Glutamatergic neuron (in vitro differentiated cells): ENCODE measurements at places on chromosomes 16 and 17.

GRCh38 chr16:86466696-86467406 lies 43.5 kb upstream of the FOXF1 start:
- no peak for DNase-seq

- no peak for DNase-seq
Observed at GRCh38 chr16:77540646-77541045, 105.8 kb upstream of the ADAMTS18 start.

- no peak for DNase-seq
Observed at GRCh38 chr16:29985271-29985811, 10.1 kb downstream of the HIRIP3 start.

- DNase-seq = no peak
Observed at GRCh38 chr17:44796731-44797130, 33.4 kb downstream of the GJC1 start.

GRCh38 chr16:21175397-21175796 lies 16.9 kb downstream of the LDAF1 start:
- no peak for DNase-seq

GRCh38 chr17:2784864-2785263 lies 11.4 kb upstream of the RAP1GAP2 start:
- DNase-seq = no peak

GRCh38 chr16:1916640-1916990 lies 1.6 kb downstream of the HS3ST6 start:
- no peak for DNase-seq

- no peak for DNase-seq
Observed at GRCh38 chr17:36921095-36921851, 16.0 kb upstream of the LHX1 start.

DNA sequence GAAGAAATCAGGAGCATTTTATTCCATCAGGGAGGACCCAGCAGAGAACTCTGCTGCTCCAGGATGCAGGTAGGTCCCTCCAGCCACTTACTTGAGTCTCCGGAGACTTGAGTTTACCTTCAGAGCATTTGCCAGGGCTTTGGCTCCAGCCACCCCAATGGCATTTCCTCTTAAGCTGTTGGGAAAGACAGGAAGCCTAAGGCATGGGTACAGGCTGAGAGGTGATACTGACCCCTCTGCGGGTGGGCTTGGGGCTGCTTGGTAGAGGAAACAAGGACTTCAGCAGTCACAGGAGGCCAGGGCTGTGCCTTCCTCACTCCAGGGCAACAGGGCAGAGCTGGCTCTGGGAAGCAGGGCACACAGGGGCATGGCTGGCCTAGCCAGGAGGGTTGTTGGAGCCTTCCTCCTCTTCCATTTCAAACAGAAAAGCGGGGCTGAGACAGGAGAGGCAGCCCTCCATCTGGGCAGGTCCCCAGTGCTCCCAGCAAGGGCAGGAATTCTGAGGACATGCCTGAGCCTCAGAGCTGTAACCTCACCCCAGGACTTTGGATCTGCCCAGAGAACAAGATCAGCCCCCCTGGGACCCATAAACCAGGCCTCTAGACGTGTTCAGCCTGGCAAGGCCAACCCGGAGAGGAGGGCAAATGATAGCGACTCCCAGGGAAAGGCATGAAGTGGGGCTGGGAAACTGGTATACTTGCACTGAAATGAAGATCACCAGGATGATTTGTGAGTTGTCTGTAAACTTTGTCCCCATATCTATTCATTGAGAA lies 34.4 kb downstream of the NLRC3 start:
- no peak for DNase-seq

GRCh38 chr16:89512453-89512852 lies 4.2 kb downstream of the SPG7 start:
- DNase-seq = no peak

DNA sequence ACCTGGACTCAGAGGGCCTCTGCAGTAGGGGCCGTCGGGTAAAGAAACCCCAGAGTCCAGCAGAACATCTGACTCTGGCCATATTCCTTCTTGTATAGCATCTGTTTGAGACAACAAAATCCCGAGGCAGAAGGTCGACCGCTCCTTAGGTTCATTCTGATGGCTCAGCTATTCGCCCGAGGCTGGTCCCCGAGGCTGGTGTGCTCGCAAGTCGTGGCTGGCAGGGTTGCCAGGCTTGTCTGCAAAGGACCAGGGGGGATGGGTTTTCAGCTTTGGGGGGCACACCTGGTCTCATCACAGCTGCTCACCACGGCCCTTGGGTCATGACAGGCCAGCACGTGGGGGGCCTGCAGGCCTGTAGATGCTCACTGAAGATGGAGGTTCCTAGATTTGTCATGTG lies 119.1 kb downstream of the BANP start:
- peak; percentile 14 for DNase-seq

GRCh38 chr17:48295362-48296288 lies 134.4 kb downstream of the SKAP1 start:
- DNase-seq = no peak

- DNase-seq = no peak
Observed at GRCh38 chr16:85642762-85643358, 29.7 kb downstream of the GSE1 start.

DNA sequence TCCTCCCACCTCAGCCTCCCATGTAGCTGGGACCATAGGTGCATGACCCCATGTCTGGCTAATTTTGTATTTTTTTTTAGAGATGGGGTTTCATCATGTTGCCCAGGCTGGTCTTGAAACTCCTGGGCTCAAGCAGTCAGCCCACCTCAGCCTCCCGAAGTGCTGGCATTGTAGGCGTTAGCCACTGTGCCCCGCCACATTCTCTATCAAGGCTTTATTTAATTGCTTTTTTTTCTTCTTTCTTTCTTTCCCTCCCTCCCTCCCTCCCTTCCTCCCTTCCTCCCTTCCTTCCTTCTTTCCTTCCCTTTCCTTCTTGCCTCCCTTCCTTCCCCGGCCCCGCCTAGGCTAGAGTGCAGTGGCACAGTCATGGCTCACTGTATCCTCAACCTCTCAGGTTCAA lies 23.7 kb downstream of the RSPRY1 start:
- DNase-seq = no peak

DNA sequence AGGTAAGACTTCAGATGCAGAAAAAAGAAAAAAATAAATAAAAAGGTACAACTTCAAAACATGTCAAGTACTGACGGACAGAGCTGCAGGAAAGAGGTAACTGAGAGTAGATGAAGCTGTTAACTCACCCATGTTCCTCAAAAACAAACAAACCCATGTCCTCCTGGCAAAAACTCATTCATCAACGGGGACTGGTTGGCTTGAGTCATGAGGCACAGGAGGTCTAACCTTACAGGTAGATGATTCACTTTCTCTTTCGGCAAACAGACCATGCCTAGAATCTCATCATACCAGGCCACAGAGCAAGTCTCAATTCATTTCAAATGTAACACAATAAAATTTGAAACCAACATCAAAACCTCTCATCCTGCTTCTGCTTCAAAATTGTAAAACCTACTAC lies 12.3 kb upstream of the FASN start:
- DNase-seq = no peak

DNA sequence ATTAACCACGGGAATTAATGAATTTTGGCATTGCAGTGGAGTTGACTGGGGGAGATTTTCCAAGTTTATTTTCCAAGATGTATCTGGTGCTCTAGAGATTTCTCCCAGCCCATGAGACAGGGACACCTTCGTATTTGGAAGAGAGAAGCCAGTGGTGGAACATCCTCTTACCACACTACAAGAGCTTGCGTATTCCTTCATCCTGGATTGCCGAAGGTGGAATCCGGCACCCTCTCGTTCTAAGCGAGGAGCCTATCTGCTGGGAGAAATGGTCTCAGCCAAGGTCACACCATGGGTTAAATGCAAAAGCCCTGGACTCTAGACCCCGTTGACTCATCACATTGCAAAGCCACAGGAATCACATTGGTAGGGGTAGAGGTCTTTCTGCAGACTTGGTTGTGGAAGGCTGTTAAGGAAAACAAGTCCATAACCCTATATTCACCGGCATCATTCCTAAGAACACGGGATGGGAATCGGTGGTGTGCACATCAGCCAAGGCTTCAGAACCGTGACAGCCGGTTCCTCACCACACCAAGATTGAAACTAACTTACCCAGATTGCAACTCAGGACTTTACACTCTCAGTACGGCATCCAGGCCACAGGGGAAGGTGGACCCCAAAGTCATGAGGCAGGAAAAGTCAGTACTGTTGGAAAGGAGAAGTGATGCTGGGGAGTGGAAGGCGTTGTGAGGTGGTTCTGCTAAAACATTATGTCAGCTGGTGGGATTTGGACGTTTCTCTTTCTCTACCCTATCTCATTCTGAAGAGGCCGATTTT lies 259.8 kb downstream of the CPPED1 start:
- no peak for DNase-seq

- no peak for DNase-seq
Observed at GRCh38 chr17:73291260-73291801, 20.5 kb downstream of the CDC42EP4 start.

DNA sequence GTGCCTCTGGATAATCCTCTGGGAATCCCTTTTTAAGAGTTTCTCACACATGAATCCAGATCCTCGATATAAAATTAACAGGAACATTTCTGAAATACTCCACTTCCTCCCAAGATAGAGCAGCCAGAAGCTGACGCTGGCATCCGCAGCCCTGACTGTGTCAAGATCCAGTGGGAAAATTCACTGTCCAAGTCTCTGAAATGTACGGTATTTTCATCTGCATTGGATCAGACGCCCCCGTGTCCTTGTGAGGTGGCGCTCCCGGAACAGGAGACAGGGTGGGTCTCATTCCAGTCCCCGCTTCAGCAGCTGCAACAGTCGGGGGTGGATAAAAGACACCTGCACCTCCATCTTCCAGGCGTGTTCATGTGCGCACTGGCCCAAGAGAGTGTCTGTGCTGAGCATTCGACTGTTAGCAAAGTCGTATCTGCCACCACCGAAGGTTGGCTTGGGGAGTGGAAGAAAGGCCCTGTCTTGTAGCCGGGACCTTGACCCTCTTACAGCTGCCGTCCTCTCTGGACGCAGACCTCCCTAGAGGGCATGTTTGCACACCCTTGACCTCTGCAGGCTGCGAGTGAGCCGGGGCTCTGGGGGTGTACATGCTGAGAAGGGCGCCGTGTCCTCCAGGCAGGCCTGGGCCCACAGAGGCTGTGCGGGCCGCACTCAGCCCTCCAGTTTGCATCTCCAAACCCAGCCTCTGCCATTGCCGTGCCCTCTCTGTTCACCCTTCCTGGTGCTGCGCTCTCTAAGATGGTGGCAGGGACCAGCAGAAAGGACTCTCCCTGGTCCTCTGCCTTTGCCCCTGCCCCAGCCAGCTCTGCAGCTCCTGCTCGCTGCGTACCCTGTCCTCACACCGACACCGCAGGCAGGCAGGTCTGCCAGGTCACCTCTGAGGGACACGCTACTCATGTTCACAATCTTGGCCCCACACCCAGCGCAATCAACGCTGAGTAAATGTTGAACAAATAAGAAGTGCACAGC lies 72.0 kb upstream of the CHMP6 start:
- DNase-seq = no peak

DNA sequence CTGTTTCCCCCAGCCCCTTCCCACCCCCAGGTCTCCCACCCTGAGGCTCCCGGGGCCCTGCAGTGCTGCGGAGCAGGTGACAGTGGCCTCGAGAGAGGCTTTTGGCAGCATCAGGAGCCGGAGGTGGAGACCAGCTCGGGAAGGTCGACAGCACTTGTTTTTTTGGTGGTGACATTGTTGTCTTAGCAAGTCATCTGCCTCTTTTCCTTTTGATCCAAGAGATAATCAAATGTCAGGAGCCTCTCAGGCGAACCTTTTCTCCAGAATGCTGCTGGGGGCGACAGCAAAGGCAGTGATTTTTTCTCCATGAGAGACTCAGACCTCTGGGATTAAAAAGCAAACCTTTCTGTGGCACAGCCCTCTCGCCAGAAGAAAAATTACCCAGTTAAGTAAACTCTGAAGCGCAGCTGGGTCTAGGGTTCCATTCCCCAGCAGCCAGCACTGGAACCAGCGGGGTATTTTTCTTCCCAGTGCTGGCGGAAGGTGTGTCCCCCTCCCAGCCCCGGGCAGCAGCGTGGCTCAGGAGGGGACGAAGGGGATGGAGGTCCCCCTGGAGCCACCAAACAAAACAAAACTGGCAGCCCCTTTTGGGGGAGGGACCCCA lies 37.2 kb downstream of the GRIN2C start:
- DNase-seq = no peak

GRCh38 chr17:82399041-82399441 lies 19.1 kb upstream of the HEXD start:
- peak; percentile 38 for DNase-seq

DNA sequence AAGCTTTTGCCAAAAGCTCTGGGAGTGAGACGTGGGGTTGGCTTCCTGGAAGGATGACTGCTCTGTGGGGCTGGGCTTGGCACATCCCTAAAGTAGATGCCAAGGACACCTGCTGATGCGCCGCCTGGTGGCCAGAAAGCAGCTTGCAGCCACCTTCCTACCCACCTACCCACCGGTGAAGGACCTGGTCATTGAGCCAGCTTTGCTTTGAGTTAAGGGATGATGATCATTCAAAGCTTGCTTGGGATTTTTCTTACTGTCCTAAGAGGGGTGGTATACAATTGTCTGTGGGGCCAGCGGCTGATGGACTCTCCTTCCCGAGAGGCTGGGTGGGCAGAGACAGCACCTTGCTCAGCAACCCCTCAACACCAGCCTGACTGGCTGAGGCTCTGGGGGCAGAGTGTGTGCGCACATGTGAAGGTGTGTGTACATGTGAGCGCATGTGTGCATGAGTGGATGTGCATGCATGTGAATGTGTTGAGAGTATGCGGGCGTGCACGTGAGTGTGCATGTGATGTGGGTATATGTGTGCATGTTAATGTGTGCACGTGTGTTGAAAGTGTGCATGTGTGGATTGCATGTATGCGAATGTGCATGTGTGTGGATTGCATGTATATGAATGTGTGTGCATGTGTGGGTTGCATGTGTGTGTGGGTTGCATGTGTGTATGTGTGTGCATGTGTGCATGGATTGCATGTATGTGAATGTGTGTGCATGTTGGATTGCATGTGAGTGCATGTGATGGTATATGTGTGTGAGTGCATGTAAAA lies 18.6 kb downstream of the C1QTNF1 start:
- DNase-seq = peak; percentile 68

DNA sequence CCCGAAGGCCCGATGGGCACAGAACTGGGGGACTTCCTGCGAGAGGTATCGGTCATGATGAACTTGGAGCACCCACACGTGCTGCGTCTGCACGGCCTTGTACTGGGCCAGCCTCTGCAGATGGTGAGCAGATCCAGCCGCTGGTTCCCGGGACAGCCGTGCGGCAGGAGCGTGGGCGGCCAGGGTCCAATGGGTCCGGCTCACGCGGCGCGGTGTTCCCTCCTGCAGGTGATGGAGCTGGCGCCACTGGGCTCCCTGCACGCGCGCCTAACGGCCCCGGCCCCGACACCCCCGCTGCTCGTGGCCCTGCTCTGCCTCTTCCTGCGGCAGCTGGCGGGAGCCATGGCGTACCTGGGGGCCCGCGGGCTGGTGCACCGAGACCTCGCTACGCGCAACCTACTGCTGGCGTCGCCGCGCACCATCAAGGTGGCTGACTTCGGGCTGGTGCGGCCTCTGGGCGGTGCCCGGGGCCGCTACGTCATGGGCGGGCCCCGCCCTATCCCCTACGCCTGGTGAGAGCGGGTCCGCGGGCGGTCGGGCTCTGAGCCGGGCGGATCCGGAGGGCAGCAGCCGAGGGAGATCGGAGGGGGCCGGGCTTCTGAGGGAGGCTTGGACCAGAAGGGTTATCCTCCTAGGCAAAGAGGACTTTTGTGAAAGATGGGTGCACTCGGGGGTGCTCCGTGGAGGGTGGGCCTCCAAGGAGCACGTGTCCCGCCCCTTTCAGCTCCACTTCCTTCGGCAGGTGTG lies 3.0 kb downstream of the TNK1 start:
- peak; percentile 82 for DNase-seq

GRCh38 chr17:74981979-74982662 lies 5.3 kb upstream of the CDR2L start:
- peak; percentile 97 for DNase-seq

GRCh38 chr17:81387100-81388090 lies 7.9 kb upstream of the BAHCC1 start:
- peak; percentile 54 for DNase-seq
